Stimulated activated CD4-positive, alpha-beta T cell treated with anti-CD3 and anti-CD28 coated beads, Interleukin-1b, Interleukin-23, amount 100 ng/mL, for 24 hours (primary cell): ENCODE measurements at places on chromosomes 16 and 17.
A peak's percentile ranks its signal among the peaks of the same experiment; 100 is the strongest.

DNA sequence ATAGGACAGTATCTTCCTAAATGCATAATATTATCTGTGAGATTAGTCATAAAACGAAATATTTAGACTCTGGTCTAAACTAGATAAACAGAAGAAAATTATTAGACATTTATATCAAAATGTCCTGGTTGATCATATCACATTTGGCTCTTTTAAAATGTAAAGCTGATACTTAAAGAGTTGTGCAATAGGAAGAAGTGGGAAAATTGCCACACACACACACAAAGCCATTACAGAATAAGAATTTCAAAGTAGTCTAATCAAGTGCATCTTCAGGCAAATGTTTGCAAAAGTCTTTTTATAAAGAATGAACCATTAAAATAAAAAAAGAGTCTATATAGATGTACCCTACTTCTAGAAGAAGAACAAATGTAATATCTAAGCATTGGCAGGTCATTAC, 301.7 kb downstream of the KIF2B start:
- no peak for DNase-seq

- no peak for DNase-seq
Observed at GRCh38 chr16:88192601-88193000, 190.2 kb upstream of the ZNF469 start.

DNA sequence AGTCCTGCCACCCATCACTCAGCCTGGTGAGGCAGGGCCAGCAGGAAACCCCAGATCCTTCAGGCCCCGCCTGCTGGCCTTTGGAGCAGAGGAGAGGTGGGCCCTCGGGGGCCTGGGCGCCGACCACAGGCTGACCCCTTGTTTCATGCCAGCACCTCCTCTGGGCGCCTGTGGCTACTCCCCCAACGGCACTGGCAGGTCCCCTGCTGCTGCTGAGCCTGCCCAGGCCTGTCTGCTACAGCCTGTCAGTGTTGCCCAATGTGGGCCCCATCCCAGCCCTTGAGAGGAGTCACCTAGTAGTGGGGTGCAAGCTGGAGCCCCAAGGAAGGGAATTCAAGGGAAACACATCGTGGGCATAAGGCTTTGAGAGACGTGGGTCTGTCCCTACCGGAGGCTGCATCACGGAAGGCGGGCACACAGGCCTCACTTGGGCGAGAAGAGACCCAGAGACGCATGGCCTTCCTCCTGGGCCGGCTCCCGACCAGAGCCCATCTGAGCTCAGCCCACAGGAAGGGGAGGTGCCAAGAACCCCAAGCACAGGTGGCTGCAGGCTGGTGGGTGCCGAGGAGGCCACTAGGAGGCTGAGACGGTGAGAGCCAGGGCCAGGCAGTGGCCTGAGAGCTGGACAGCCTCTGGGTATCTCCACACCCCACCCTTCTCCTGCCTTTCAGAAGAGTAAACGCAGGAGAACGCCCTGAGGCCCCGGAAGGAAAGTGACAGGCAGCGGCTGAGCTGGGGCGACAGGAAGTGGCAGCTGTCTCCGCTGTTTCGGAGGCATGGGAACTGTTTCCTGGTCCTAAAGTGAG, 8.0 kb upstream of the FASN start:
- no peak for DNase-seq

DNA sequence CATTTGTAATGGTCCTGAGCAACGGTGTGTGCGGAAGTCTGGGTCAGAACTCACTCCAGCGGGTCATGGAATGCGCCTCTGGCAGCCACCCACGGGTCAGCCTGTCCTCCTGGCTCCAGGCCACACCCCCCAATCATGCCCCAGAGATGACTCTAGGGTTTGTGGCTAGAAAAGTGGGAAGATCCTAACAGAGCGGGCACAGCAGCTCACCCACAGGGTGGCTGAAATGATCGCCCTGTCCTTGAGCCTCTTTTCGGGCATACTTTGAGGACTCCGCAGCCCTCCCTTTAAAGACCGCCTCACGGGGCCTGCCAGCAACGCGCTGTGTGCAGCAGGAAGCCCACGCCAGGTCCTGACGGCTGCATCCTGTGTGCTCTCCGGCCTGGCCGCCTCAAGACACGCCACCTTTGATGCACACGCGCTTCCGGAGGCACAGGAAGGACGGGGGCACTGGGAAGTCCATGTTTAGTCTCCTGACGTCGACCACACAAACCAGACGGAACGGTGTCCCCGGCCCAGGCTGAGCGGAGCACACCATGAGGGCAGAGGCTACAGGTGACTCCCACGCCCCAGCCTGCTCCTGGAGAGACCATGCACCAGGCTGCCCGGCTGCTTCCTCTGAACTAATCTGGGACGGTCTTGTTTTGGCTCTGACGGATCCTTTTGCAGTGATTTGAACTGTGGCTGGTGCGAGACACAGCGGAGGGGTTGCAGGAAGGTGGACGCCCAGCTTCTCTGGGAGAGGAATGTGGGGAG, 92.9 kb downstream of the TBC1D16 start:
- no peak for DNase-seq

DNA sequence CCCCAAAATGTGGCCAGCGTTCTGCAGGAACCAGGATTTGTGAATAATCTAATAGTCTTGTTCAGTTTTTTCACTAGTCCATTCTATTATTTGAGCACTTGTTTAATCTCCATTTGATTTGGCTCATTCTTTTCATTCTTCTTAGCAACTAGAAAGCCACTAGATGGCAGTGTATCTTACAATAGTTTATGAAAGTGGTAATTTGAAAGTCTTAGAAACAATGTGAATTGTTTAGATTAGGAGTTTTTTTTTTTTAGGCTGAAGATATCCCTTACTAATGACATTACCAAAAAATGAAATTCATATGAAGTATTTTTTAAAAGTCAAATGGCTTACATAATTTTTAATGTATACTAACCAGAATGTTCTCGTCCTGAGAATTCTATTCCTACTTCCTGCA, 6.7 kb downstream of the ERI2 start:
- no peak for DNase-seq

- DNase-seq: no peak
Observed at GRCh38 chr17:29722411-29723198, 99.9 kb upstream of the CORO6 start.

- DNase-seq: no peak
Observed at GRCh38 chr17:50221864-50222545, 20.6 kb upstream of the COL1A1 start.

DNA sequence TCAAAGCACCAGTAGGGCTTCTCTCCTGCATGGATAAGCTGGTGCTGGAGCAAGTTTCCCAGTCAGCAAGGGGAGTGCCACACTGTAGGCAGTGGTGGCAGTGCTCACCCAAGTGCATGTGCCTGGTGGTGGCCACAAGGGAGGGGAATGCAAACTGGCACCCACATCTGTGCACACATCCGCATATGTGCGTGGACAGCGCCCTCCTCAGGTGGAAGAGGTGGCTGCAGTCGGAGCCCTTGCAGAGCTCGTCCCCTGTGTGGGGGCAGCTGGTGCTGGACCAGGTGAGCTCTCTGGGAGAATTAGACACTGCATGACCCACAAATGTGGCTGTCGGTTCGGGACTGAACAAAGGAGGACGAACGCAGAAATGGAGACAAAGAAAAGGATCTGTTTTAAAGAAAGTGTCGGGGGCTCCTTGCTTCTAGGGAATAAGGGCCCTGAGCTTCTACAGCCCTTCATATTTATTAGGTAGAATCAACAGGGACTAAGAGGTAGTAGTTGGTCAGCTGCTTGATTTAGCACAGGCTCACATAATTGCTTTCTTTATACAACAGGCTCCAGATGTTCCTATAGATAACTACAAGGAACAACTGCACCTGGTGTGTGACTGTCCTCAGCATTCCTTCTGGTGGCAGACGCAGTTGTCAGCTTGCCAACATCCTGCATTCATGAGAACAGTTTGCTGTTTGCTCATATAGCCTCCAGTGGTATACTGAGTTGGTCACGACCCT, 5.3 kb upstream of the ZNF689 start:
- DNase-seq: peak; percentile 49

DNA sequence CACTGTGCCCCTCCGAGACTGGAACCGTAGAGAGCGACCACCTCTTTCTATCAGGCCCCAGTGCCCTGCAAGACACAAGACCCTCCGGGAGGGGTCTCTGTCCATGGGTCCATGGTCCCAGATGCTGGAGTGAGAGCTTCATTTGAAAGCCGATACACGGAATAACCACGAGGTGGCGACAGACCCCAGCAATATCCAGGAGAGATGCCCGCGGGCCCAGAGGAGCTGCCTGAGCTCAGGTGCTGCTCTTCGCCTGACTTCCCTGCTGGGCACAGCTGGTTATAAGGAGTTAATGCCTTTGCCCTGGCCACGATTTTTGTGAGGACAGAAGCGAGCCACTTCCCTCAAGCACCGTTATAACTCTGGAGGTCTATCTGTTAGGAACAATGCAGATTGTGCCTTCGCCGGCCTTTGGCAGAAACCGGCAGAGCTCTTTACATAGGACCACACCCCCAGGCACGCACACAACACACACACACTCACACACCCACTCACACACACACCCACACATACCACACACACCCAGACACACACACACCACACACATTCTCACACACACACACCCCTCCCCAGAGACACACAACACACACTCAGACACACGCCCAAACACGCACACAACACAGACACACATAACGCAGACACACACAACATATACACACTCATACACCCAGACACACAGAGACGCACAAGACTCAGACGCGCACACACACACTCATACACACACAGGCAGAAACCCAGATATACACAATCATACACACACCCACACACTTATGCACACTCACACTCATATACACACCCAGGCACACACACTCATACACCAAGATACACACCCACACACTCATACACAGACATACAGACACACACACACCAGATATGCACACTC, 436.4 kb downstream of the SOX9 start:
- DNase-seq: peak; percentile 40

GRCh38 chr17:8222380-8222629, 11.9 kb upstream of the AURKB start:
- no peak for DNase-seq

DNA sequence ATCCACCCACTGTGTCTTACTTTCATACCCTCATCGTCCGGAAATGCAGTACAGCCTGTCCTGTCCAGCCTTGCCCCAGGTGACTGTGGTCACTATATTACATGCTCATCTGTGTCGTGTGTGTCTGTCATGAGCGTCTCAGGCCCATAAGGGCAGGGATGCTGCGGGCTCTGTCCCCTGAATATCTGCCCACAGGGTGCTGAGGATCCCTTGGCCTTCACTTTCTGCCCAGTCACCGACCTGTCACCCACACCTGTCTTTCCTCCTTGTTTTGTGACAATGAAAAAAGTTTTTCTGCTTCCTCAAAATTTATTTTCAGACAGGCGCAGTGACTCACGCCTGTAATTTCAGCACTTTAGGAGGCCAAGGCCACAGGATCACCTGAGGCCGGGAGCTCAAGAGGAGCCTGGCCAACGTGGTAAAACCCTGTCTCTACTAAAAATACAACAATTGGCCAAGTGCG, 1.4 kb upstream of the CTRB1 start:
- DNase-seq: no peak

DNA sequence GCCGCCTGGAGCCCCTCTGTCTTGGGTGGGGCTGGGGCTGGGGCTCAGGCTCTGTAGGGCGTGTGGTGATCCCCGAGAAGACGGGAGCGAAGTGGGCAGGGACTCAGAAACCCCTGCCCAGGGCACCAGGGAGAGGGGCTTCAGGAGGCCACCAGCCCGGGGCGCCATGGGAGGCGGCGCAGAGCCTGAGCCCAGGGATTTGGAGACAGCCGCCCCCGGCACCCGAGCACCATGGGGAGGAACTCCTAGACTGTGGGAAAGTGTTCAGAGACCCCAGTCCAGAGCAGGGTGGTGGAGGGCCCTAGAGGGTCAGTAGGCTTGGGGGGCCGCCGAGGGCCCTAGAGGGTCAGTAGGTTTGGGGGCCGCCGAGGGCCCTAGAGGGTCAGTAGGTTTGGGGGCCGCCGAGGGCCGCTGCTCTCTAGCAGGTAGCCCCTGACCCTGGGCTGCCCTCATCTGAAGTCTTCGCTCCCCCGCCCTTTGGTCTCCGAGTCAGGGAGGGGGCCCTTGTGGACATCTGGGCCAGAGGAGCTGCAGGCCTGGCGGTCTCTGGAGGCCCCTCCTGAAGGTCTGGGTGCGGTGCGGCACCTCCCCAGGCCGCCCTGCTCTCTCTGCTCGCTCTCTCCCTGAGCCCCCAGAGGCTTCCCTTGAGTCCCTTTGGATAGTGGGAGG, 734 bp downstream of the ARHGDIG start:
- no peak for DNase-seq

GRCh38 chr17:82668631-82669099, 20.4 kb upstream of the WDR45B start:
- DNase-seq: peak; percentile 37
